ENCODE measurements at places on chromosomes 3 and 15.

DNA sequence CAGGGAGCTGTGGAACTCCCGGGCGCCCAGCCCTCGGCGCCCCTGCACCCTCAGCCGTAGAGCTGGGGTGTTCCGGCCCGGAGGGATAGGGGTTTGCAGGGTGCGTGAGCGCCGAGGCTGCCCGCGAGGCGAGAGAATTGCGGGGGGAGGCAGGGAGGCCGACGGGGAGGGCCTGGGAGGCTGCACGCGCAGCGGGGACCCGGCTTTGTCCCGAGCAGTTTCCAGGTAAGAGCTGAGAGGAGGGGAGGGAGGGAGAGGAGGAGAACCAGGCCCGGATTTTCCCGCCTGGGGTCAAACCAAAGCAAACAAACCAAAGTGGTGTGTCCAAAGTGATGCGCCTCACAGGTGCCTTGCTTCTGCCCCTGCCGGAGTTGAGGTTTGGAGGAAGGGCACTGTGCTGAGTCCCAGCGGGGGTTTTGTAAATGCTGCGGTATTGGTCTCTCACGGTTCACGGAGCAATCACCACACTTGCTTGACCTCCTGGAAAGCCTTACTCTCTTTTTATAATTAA lies 146.4 kb downstream of the TJP1 start:
- DNase-seq: peak; percentile 49

DNA sequence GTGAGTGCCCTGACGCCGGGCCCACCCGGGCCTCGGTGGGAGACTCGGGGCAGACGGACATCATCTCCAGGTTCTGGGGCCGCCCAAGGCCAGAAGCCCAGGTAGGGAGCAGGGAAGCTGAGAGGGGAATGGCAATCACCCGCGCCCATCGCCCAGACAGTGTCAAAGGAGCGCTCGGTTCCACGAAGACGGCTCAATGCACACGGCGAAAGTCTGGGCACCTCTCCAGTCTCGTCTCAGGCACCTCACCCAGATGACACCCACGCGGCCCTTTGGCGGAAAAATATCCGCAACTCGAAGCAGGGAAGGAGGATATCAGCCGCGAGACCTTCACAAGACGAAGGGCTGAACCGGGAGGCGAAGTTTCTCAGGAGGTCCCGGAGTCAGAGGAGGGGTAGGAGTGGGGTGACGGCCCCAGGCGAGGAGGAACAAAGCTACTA lies 916 bp downstream of the IL17RD start:
- no peak for DNase-seq

GRCh38 chr15:80957556-80957955 lies 32.1 kb downstream of the MESD start:
- no peak for DNase-seq

DNA sequence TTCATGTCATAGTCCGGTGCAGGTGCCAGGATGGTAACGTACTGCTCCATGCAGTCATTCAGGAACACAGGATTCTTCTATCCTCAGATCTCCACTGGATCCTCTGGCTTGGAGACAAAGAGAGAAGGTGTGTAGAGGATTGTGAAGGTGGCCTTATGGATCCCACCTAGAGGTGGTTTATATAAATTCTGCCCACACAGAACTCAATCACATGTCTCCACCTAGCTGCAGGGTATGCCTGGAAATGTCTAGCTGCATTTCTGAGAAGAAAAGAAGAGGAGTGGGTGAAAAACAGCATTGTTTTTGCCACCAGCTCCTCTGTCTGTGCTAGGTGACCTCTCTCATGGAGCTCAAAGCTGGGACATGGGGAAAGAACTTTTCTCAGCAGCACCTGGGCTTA lies 478.7 kb downstream of the PDCD6IP start:
- DNase-seq: no peak

GRCh38 chr3:13836658-13837587 lies 42.9 kb downstream of the WNT7A start:
- peak; percentile 57 for DNase-seq

GRCh38 chr3:71360180-71360579 lies 223.3 kb downstream of the FOXP1 start:
- no peak for DNase-seq

- no peak for DNase-seq
Measured at GRCh38 chr15:56732135-56732885, 999 bp downstream of the ZNF280D start.

DNA sequence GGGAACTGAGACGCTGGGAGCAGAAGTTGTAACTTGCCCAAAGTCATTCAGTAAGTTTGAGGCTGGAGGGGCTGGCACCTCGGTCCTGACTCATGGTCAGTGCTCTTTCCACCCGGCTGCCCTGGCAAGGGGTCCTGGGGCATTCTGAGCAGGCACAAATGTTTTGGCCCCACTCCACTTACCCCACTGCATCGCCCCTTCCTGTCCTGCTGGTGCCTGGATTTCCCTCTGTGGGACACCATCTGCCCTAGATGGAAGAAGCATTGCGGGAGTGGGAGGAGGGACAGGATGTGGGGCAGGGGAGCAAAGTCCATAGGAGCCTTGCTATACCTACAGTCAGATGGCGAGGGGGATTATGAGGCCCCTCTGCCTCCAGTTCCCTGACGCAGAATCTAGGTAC lies 4.5 kb downstream of the CORO2B start:
- peak; percentile 47 for DNase-seq

- no peak for DNase-seq
Measured at GRCh38 chr3:54969652-54970051, 41.8 kb upstream of the LRTM1 start.

GRCh38 chr15:92879949-92880725 lies 20.0 kb upstream of the CHD2 start:
- DNase-seq: no peak

DNA sequence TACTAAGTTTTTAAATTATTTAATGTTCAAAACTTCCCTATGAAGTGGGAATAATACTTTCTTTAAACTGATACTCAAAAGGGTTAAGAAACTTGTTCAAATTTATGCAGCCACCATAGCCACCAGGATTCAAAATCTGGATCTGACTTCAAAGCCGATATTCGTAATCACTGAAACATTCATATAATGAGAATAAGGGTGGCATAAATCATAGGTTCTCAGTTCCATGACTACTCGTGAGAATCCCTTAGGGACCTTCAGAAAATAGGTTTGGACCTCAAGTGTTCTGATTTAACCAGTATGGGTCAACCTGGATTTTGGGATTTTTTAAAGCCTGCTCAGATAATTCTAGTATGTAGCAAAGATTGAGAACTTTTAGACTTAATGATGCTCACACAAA lies 160.6 kb downstream of the RBMS3 start:
- DNase-seq: no peak

DNA sequence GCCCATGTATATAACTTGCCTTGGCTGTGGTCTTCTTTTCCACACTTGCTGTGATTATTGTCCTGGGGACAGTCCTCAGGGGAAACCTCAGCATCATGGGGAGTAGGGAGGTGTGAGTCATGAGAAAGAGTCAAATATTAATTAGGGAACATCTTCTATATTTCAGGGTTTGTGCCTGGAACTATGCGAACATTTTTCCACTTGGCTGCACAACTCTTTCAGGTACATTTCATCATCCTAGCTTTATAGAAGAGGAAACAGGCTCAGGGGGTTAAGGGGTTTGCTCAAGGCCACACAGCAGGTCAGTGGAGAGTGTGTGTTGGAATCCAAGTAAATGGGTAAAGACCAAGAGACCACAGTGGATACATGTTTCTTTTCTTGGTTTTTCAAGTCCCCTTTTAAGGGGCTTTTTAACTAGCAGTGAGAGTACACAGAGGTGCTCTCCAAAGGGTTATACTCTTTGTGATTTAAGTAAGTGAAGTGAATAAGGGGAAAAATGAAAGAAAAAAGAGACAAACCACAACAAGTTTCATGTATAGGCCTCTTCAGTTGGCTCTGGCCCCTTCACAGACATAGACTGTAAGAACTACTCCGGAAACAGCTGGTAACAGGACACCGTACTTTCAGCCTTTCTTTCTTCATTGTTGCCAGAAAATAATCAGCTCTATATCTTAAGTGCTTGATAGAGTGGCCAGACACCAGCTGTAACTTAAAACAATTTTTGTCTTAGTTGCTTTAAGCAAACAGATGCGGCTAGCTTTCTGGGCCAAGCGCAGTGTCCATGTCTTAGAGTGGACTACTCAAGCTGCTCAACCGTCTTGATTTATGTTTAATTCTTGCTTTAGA lies 64.6 kb downstream of the EEFSEC start:
- DNase-seq: no peak

DNA sequence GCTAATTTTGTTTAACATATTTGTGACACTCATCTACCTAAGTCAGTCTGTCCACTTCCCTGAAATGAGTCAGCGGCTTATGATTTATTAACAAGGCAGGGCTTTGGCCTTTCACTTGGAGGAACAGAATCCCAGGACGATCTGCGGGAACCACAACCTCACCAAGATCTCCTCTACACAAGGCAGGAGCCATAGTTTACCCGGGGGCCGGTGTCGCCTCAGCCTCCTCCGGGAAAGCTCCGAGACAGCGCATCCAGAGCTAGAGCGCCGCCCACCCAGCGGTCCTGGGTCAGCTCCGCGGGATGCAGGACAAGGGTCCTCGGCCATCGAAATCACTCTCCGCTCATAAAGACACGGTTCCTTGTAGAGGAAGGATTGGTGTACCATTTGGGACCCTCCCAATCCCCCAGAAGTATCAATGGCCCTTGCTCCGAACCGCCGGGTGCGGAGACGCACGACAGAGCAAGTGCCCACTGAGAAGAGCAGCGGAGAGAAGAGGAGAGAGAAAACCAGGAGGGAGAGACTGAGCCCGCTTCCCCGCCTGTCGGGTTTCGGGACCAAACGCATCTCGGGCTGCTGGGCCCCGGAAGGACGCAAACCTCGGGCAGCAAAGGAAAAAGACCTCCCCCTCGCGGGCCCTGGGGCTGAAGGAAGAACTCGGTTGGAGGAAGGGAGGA lies 13.1 kb upstream of the ALCAM start:
- peak; percentile 73 for DNase-seq

DNA sequence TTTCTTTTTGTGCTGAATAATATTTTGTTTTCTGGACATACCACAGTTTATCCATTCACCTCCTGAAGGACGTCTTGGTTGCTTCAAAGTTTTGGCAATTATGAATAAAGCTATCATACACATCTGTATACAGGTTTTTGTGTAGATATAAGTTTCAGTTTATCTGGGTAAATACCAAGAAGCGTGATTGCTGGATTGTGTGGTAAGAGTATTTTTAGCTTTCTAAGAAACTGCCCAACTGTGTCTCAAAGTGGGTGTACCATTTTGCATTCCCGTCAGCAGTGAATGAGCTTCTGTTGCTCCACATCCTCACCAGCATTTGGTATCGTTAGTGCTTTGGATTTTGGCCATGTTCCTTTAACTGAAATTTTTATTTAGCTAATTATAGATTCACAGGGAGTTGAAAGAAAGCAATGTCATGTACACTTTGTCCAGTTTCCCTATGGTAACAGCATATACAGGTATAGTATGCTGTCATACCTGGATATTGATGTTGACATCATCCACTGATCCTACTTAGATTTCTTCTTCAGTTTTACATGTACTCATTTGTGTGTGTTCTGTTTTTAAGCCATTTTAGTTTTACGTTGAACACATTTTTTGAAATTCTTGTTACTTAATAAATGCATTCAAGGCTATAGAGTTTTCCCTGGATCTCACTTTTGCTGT lies 11.9 kb downstream of the ARID3B start:
- DNase-seq: no peak

GRCh38 chr3:186757686-186758220 lies 25.6 kb upstream of the EIF4A2 start:
- no peak for DNase-seq

DNA sequence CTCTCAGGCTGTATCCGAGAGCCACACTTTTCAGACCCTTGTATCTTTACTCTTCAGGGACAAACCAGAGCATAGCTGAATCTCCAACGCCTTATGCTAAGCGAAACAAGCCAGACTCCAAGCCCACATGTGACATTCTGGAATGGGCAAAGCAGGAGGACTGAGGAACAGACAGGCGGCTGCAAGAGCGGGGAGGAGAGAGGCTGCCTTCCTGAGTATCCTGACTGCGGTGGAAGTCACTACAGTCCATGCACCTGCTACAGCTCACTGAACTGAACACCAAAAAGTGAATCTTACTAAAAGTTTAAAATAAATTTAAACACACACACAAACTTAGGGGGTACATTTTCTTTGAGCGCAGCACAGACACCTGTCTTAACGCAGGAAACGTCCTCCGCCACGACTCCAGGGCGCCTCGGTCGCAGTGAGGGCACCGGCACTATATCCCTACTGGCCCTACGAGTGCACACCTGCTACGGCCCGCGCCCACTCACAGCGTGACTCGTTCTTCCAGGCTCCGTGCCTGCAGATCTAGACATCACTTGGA lies 1.4 kb downstream of the CYFIP1 start:
- no peak for DNase-seq

GRCh38 chr3:129343643-129344360 lies 65.1 kb downstream of the HMCES start:
- no peak for DNase-seq

DNA sequence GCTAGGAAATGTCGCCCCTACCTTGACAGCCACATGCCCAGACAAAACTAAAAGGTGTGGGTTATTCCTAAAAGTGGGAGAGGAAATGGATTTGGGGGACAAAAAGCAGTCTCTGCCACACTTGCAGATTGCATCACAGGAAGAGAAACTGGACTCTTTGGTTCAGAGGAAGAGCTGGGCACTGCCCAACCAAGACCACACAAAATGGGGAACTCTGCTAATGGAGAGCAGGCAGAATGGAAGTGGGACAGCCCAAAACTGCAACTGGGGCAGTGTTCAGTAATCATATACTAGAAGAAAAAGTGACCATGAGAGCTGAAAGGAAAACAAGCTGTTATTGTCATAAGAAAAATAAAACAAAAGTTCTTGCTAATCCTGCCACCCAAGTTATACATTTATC lies 138.9 kb upstream of the FRMD4B start:
- no peak for DNase-seq

GRCh38 chr3:47362701-47363100 lies 18.1 kb upstream of the PTPN23 start:
- DNase-seq: no peak

GRCh38 chr3:88298189-88298588 lies 148.4 kb downstream of the C3orf38 start:
- no peak for DNase-seq

DNA sequence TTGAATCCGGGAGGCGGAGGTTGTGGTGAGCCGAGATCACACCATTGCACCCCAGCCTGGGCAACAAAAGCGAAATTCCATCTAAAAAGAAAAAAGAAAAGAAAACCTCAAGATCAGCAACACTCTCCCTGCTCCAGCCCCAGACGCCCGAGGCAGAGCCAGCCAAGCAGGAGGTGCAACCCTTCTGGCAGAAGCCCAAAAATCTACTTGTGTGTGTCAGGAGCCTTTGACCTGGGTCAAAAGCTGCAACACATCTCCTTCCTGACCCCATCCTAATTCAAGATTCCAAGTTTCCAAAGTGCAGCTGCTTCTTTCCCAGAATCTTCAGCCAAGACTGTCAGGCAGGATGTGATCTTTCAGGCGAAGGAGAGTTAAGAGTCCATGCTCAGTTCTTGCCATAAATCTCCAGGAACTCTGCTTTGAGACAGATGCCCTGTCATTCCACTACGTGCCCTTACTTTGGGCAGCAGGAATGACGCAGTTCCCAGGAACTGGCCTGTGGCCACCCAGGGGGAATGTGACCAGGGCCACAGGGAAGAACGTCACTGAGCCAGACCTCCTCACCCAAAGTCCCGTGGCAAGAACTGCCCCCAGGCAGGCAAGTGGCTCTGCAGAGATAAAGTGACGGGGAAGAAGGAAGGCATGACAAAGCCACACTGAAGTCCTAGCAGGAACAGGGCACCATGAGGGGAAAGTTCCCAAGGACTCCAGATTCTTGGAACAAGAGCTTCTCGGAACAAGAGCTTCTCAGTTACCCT lies 39.4 kb downstream of the SH3BP5 start:
- no peak for DNase-seq

- peak; percentile 44 for DNase-seq
Measured at GRCh38 chr15:28969511-28970085, 83.8 kb downstream of the APBA2 start.

GRCh38 chr15:61063875-61064320 lies 165.2 kb downstream of the RORA start:
- no peak for DNase-seq

Data from spleen (tissue), 13 donors.